Left renal cortex interstitium (tissue), 4 donors: ENCODE measurements at places on chromosomes 6 and 20.

- DNase-seq, result no peak
These were observed 400.6 kb upstream of the RNF217 start for GRCh38 chr6:124561635-124562130.

DNA sequence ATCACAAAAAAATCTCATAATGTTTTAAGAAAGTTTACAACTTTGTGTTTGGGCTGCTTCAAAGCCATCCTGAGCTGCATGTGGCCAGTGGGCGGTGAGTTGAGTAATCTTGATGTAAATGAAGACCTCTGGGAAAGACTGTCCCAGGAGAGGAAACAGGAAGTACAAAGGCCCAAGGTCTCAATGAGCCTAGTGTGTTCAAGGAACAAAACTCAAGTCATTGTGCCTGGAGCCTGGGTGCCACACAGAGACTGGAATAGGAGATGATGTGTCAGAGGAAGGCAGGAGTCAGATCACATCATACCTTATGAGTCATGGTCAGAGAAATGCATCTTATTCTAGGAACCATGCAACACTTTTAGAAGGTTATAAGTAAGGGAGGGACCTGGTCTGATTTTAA is 51.5 kb downstream of the COL19A1 start:
- no peak for DNase-seq

- DNase-seq, result no peak
These were observed 8.5 kb downstream of the NDUFAF4 start for GRCh38 chr6:96889146-96889545.

- DNase-seq, result no peak
These were observed 181.5 kb upstream of the TCF21 start for GRCh38 chr6:133707456-133707855.

DNA sequence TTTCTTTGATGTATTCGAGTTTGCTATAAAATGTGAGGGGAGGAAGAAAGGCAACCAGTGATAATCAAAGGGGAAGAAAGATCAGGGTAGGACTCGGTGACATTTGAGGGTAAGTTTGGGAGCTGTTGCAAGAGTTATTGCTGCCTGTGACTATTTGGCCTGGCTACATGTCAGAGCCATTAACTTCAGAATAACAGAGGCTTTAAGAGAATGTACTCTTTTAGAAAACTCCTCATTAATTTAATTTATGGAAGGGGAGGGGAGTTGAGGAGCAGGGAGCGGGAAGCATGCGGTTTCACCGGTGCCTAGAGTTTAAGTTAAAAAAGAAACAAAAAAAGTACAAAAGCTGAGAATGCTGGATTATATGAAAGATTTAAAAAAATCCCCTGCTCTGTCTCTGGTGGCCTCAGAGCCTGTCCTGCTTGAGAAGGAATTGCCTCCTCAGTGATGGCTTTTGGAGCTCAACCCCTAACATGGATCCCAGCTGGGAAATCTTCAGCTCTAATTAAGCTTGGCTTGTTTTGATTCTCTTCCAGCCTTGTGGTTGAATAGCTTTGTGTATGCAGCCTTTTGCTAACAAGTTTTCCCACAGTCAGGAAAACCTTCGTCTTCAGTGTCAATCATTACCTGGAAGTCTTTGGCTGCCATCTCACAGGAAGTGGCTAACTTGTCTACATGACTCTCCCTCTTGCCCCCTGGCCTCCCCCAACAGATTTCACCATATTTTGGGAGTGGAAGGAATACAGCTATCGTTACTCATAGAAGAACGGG is 238.2 kb downstream of the SOX4 start:
- no peak for DNase-seq

- DNase-seq, result no peak
These were observed 121.4 kb downstream of the REV3L start for GRCh38 chr6:111361648-111362047.

GRCh38 chr6:45901767-45902650 is 113.7 kb downstream of the CLIC5 start:
- DNase-seq, result no peak

DNA sequence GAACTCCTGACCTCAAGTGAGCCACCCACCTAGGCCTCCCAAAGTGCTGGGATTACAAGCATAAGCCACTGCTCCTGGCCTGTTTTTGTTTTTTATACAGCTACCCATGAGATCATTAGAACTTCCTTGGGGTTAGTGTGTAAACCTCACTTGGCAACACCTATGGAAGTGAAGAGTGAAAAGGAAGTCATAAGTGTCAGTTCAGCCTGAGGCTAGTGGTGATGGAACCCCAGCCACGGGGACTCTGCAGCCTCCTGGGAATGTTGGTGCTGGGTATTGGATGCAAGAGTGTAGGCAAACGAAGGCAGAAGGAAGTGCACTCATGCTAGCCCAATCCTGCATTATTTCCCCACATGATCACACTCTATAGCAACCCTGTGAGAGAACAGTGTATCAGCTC is 33.6 kb upstream of the FUCA2 start:
- DNase-seq, result no peak

DNA sequence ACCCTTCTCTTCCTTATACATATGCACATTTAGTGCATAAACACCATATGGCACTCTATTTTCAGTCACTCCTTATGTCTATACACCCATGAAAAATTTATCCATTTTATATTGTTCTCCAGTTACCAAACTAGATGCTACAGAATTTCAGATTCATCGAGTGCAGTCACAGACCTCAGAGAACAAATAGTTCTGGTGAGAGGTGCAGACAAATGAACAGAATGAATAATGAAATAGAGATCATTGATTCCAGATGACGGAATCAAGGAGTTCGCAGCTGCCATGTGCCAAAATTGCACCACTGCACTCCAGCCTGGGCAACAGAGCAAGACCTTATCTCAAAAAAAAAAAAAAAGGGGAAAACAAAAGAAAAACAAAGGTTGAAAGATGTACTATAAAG is 214.8 kb upstream of the CEP162 start:
- DNase-seq, result no peak

DNA sequence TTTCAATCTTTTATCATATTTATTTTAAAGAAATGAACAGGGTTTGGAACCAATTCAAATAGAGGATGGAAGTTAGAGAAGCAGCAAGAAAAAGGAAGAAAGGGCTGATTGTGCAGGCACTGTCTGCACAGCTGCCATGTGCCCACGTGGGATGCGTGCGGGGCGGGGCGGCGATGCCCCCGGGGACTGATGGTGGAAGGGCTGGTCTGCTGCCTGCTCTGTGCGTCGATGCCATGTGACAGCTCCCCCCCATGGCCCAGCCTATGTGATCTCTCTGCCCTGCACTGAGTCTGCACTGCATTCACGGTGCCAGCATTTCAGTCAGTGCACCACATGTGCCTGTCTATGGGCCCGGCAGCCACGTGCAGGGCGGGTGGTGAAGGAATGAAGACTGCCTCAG is 96.4 kb downstream of the IRF4 start:
- no peak for DNase-seq

- no peak for DNase-seq
These were observed 8.5 kb upstream of the SIRT5 start for GRCh38 chr6:13565921-13566320.
